ENCODE measurements at places on chromosomes 7 and 10.

DNA sequence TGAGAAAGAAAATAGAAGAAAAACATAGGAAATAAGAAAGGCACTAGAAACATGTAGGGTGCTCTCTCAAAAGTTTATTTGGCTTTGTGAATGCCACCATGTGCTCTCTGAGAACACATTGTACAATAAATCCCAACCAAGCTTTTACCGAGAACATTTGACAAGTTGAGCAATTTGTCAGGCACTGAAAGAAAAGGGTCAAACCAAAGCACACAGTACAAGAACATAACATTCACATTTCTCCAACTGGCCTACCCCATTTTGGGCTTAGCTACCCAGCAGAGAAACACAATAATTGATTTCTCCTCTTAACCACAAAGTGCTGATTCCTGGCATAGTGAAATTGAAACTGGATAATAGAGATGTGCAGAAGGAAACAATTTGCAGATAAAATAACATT is 69.2 kb upstream of the SLC39A12 start:
- DNase-seq = no peak

- no peak for DNase-seq
These were observed 166.0 kb upstream of the GDF10 start for GRCh38 chr10:47133871-47134570.

DNA sequence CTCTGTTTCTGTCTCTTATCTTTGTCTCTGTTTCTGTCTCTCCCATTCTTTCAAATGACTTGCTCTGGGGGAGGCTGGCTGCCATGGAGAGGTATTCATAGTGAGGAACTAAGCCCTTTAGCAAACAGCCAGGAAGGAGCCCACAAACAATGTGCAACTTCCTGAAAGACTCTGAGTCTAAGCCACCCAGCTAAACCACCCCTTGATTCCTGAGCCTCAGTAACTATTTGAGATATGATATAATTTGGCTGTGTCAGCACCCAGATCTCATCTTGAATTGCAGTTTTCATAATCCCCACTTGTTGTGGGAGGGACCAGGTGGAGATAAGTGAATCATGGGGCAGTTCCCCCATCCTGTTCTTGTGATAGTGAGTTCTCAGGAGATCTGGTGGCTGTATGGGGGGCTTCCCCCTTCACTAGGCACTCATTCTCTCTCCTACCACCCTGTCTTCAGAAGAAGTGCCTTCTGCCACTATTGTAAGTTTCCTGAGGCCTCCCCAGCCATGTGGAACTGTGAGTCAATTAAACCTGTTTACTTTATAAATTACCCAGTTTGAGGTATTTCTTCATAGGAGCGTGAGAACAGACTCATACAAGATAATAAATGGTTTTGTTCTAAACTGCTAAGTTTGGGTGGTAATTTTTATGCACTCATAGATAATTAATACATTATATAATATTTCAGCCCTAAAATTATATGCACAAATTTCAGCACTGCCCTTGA is 121.2 kb upstream of the FOXP2 start:
- peak; percentile 13 for DNase-seq

GRCh38 chr10:88437411-88437810 is 145.7 kb downstream of the RNLS start:
- peak; percentile 29 for DNase-seq

DNA sequence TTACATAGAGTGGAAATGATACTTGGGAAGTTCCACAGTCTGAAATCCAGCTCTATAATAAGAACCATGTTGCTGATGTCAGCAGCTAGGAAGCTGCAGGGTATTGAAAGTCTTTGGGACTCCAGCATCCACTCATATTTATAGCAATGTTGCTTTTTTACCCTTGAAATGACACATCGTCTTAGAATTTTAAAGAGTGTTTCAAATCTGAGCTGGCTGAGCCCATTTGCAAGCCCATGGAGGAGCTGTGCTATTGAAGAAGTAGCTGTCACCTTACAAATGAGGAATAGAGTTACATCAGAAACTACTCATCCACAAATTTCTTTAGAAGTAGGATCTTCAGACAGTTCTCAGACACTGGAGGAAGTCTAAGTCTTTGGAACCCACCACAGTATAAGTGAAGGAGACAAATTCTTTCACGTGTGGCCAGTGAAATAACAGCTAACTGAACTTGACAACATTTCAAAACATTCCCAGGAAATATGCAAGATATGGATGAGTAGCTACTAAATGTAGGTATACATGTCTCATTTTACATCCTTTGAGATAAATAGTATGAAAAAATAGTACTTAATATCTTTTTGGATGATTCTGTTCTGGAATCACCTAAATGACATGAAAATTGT is 203.6 kb downstream of the ZNF365 start:
- peak; percentile 41 for DNase-seq

GRCh38 chr10:77667426-77668324 is 30.1 kb upstream of the KCNMA1 start:
- no peak for DNase-seq

GRCh38 chr7:24035366-24036032 is 248.5 kb upstream of the NPY start:
- DNase-seq = no peak

- no peak for DNase-seq
These were observed 10.0 kb downstream of the FRG2B start for GRCh38 chr10:133616371-133617130.

DNA sequence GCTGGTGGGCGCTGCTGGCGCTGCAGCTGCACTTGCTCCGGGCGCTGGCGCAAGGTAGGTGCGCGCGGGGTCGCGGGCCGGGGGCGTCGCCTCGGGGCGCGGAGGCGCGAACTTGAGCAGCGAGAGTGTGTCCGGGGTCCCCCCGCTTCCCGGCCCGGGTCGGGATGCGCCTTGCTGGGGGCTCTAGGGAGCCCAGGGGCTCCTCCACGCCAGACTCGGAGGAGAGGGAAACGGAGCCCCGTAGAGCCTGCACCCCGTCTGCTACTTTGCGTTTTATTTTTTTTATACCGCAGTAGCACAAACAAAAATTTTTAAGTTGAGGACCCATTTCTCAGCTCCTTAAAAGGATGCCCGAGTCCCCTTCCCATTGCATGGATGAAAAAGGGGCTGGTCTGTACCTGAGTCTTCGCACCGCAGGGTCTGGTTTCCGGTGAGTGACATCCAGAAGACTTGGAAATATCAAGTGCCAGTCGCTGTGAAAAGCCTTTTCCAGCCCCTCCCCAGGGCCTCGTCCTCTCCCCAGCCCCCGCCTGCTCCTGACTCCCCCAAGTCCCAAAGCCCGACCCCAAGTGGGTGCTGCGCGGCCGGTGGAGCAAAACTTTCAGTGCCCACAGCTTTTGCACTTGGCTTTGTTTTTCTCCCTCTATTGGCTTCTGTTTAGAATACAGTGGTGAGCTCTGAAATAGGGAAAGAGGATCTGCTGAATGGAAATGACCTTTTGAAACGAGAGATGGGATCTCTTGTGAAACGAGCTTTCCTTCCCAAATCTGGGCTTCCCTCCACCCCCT is 973 bp downstream of the SDK1 start:
- no peak for DNase-seq

- no peak for DNase-seq
These were observed 1063.0 kb upstream of the AUTS2 start for GRCh38 chr7:68535266-68535665.

- no peak for DNase-seq
These were observed 284.5 kb upstream of the SEMA3D start for GRCh38 chr7:85471307-85471706.

DNA sequence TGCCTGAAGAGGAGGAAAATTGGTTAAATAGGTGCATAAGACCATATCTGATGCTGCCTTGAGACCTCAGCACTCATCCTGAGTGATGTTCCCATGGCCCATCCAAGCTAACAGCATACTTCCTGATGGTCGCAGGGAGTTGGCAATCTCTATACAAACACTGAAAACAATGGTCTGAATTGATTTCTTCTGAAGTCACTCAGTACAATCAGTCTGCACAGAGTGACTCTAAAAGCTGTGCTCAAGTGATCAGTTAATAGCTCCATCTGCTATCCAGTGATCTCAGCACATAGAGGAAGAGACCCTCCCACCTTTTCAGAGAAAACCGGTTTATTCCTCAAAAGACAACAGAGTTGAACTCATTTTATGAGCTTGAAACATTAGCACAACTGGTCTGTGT is 3.9 kb downstream of the PPP1R17 start:
- no peak for DNase-seq

- peak; percentile 81 for DNase-seq
These were observed 42.6 kb downstream of the GPR37 start for GRCh38 chr7:124723012-124723411.

DNA sequence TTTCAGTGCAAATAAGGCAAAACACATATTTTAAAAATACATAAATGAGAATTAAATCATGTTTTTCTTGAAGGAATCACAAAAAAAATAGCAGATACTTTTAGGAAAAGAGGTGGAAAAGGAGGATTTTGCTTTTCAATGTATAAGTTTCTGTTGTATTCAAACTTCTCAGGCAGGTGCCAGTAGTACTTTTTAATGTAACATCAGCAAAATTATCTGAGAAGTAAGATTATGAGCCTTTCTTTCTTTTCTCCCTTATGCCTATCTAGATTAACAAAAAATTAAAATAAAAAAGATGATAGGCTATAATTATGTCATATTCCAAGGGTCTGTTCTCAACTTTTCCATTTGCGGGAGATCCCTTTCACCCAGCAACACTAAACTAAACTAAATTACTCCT is 2.6 kb downstream of the DRGX start:
- DNase-seq = no peak

DNA sequence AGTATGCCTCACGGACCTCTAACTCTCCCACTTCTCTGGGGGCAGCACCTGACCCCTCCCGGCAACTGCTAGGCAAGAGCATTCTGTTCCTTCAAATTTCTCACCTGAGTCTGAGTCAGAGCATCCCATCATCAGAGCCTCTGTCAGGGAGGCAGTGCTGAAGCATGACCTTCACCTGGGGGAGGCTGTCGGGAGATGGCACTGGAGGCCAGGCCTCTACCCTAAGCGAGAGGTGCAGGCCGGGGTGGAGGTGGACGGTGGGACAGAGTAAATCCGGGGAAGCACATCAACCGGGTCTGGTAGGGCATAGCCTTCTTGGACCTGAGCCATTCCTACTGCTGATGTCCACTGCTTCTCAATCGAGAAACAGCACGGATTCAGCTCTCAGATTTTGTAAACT is 90.4 kb downstream of the SPAG6 start:
- no peak for DNase-seq

- DNase-seq = no peak
These were observed at the start of gene CCDC3 for GRCh38 chr10:13001041-13001886. Gene CCDC3, minus strand, starts transcription at chr10:13001713. Its CDS starts 143 bp downstream, at chr10:13001570.

- DNase-seq = no peak
These were observed 48.8 kb downstream of the RELN start for GRCh38 chr7:103940382-103941268.

DNA sequence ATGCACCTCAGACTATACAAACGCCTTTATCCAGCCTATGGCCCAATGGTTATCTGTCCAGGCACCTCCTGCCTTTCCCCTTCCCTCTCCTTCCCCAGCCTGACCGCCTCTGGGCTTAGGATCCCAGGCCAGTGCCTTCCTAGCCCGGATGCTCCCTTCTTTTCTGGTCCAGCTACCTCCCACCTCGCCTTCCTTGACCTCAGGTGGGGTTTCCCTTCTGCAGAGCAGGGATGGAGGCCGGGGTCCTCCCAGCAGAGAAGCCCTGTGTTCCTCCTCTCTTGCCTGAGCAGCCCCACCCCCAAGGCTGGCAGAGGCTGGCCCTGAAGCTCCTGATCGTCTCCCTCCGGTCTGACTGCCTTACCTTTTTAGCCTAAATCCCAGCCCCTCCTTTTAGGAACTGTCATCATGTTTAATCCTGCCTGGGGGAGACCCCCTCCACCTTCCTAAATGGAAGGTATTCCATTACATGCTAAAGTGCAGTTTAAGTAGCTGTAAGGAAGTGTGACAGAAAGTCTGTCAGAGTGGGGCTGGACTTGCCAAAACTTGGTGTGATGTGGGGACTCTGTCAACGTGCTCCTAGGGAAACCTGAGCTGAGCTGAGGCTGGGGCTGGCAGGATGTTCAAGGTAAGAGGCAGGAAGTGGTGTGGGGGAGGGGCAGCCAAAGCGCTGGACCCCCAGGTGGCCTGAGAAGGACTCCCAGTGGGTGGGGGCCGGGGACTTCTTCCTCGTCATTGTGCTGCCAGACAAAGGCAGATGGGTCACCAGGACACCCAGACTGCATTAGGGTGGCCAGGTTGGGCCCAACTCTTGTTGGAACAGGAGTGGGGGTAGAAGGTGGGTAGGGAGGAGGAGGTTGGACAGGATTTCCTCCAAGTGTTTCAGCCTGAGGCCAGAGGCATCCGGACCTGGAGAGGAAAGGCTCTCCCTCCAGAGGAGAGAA is 39.5 kb downstream of the LBX1 start:
- DNase-seq = no peak

DNA sequence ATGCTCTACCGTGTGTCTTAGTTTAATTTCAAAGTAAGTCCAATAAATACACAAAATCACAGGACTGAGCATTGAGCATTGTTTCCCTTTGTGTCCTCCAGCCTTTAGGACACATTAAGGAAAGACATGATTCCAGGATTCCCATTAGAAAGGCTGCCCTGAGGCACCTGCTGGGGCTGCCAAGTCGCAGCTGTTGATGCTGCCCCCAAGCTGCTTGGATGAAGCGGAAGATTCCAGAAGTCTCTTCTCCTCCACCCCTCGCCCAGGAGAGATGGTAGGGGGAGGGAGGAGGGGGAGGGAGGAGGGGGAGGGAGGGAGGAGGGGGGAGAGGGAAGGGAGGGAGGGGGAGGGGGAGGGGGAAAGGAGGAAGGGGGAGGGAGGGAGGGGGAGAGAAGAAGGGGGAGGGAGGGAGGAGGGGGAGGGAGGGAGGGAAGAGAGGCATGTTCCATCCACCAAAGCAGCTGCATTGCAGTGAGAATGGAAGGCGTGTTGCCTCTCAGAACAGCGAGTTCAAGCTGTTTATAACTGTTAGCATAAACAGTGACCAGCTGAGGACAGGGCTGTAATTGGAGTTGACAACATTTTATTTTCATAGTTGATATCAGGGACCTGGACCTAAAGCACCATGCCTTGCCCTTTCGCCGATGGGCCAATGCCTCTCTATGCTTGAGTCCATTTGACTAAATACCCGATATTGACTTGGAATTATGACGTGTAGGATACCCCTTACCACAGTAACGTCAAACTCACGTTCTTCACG is 67.3 kb downstream of the DIP2C start:
- no peak for DNase-seq

- no peak for DNase-seq
These were observed 198.2 kb downstream of the EBF3 start for GRCh38 chr10:129765664-129766550.

GRCh38 chr7:70752794-70753241 is 379.1 kb upstream of the GALNT17 start:
- peak; percentile 49 for DNase-seq

GRCh38 chr7:36601601-36602000 is 122.7 kb downstream of the AOAH start:
- DNase-seq = no peak

GRCh38 chr7:131762753-131763152 is 206.3 kb upstream of the PODXL start:
- DNase-seq = no peak

Data from HT1080 (cell line).